D721Med (cell line): ENCODE measurements at places on chromosomes 2 and 18.

DNA sequence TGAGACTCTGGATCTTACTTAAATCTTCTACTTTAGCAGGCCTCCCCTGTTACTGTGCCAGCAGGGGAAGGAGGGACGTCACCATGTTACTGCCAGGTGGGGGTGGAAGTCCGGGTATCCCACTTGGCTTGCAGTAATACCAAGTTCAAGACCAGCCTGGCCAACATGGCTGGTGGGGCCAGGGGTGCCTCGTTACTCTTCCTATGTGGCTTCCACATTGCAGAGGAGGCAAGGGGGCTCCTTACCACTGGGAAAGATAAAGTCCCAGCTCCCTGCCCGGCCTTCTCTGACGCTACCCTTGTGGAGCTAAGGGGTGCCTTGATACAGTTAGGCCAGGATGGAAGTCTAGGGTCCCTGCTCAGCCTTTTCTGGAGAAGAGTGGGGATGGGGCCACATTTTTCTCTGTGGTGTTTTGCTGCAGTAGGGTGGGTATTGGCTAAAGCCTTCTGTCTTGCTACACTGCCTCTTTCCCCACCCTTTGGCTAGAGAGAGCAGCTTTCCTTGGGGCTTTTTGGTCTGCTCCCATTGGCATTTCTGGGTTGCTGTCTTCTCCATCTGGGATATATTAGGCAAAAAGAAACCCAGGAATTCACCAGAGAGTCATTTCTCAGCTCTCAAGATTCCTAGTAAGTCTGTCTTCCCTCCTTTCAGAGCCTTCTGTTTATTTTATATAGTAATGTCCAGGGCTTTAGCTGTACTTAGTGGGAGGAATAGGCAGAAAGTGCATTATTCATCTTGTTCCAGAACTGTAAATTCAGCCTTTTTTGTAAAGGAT, 21.9 kb downstream of the ELMOD3 start:
- DNase-seq: no peak

DNA sequence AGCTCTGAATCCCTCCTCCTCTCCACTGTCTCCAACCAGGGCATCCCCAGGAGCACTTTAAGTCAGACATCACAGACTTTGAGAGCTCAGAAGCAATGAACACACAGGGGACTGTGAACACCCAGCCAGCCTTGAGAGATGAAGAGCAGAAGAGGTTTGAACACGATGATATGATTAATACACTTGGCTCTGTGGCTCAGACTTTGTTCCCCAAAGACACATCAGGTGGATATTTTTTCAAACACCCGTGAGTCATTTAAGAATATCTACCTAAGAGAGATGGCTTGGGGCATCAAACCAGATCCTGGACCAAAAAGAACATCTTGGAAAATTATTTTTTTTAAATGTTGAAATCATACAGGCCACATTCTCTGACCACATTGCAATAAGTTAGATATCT, 134.9 kb upstream of the OTOS start:
- no peak for DNase-seq

DNA sequence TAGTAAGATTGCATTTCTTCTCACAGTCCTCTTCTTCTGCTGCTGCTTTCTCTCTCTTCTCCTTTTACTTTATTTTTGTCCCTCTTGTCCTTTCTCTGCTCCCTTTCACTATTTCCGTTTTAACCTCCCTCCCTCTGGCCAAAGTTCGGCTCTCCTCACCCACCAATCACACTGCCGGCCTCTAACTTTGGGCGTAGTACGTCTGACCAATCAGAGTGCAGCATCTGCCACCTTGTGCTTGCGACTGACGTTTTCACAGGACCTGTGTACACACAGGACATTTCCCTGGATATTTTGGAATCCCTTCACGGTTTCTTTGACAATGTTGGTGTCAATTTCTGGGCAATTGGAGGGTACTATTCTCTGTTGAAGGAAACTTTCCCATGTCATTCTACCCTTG, 22.6 kb upstream of the ICOS start:
- no peak for DNase-seq

- no peak for DNase-seq
These were observed 42.2 kb downstream of the TPO start for GRCh38 chr2:1455466-1455865.

GRCh38 chr2:62471816-62472215, 34.2 kb downstream of the TMEM17 start:
- no peak for DNase-seq

DNA sequence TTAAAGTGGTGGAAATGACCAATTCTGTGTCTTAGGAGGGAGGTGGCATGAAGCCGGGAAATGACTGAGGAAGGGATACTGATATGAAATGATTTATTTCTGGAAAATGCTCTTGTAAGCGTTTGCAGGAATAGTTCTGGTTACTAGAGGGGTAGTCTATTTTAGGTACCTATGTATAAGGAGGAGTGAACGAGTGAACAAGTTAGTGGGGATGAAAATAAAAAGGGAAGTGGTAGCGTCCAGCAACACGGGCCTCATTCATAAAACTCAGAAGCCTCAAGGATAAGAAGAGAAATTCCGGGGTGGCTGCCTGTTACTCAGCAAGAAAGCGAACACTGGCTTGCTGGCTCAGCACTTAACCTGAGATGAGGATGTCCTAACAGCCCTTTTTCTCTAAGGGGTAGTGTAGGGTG, 303.3 kb downstream of the NCKAP5 start:
- no peak for DNase-seq

DNA sequence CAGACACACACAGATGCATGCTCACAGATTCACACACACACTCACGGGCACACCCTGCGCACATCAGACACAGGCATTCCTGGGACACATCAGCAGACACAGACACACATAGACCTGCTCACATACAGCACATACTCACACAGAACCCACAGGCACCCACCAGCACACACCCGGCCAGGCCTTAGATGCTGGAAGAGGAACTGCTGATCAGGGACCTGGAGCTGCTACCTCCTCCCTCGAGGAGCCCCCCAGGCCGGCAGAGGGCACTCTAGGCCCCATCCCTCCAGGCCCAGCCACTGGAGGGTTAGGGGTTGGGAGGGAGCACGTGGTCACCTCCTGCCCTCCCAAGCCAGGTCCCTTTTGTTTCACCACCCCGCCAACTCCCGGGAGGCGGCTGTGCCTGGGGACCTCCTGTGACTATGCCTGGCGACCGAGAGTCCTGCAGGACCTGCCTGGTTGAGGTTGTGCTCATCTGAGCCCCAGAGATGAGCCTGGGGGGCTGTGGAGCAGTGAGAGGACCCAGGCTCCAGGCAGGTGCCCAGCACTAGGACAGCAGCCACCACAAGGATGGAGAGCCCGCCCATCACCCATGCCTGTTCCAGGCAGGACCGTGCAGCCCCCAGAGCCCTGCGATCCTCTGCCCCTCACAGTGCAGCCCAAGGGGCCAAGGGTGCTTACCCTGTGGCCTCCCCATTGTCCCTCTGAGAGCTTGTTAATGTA, 21.0 kb upstream of the PTMA start:
- DNase-seq: no peak

GRCh38 chr2:65691816-65692215, 259.4 kb upstream of the SPRED2 start:
- DNase-seq: no peak

DNA sequence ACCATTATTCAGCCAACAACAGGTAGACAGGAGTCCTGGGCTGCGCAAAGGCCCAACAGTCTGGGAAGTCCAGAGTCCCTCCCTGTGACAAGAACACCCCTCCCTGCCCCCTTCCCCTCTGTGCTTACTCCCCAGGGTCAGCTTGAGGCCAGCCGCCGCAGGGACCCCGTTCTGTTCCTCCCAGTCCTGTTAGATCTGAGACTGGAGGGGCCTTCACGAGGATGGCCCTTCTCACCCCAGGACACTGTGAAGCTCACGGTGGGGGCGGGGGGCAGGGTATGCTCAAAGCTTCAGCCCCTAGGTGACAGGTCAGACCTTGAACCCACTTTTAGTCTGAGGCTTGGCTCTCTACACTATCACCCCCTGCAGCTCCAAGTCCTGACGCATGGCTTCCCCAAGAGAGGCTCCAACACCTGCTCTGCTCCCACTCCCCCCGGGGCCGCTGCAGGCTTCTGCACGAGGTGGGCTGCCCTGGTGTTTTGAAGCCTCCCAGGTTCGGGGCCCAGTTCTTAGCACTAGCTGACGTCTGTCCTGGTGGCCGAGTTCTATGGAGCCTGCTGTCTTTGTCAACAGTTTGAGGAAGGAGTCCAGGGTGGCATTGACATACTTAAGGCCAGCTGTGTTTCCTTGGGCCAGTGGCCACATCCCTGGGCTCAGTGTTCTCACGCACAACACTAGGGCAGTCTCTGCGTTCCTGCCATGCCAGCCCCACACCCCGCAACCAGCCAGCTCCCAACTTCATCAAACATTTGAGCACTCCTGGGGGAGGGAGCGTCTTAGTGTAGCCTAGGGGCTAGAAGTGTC, 37.2 kb upstream of the HPCAL1 start:
- no peak for DNase-seq

- DNase-seq: no peak
These were observed 1.1 kb downstream of the ZNF513 start for GRCh38 chr2:27379383-27379835.

DNA sequence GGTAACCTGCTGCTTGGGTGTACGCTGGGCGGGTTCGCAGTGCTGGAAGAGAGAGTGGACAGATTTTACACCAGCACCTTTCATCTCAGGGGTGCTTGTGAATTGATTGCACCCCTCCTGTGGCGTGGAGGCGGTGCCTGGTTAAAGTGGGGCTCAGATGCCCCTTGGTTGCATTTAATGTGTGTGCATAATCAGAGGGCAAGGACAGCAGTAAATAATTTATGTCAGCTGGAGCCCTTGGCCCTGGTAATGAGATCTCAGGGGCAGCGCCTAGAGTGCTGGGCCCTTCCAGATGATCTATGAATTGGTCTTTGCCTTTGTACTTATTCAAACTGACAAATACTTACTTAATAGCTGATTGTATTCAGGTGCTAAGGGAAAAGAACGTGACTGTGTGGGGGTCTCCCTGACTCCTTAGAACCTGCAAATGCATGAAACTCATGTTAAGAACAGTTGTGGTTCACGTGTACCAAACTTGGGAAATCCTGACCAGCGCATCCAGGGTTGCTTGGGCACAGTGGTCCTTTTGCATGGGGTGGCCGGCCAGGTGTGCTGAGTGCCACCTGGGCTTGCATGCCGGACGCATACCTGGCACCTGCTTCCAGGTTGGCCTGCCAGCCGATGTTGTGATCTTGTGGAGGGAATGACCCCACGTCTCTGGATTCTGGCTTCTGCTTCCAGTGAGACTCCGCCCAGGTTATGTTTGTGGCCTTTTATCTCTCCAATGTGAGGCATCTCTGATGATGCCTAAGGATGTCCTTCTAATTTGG, 118.5 kb downstream of the AGAP1 start:
- no peak for DNase-seq

DNA sequence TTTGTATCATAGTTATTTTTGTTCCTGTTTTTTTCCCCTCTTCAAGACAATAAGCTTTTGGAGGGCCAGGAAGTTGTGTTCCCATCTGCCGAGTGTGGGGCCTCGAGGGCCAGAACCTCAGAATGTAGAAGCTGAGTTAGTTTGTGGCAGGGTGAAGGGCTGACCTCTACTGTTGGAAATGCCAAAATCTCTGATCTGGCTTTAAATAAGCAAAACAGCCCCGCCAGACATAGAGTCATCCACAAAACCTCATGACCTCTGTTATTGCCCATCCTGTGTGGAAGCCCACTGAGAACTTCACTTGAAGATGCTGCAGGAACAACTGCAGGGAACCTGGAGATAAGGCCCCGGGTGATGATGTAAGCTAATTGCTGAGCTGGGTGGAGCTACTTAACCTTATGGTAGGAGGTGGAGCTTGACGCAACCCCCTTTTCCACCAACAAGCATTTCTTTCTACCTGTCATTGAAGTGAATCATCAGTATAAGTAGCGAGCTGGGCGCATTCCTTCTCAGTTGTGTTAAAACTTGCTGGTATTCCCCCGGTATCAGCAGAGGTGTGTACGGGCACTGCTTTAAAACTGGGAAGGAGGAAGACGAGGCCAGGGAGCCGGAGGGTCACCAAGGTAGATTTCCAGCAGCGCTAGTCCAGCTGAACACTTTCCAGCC, 177.2 kb downstream of the NEDD4L start:
- DNase-seq: no peak

GRCh38 chr2:120938045-120938771, 202.5 kb downstream of the GLI2 start:
- DNase-seq: no peak

DNA sequence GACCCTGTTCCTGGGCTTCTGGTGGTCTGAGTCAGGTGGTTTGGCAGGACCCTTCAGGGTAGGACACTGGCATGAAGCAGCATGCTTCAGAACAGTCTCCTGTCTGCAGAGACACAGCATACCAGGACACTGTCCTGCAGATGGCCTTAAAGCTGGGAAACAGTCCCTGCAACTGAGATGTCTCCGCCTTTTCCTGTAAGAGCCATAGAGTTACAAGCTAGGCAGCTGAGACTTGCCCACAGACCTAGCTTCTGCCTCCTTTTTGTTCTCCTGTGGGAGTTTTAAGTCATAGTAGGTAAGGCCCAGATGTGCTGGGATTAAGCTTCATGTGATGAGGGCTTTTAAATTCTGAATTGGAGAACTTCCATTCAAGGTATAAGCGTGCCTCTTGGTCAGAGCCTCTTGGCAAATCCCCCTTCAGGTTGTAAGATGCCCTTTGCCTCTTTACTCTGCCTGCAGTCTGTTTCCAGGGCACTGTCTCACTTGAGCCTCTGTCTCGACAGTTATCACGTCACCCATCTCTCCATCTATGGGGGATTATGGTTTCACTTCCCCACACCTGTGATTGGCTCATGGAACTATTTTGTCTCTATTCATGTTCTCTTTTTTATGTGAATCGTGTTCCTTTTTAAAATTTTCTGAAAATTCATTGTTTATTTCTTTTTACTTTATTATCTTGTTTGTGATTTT, 51.8 kb downstream of the COA5 start:
- DNase-seq: no peak

- no peak for DNase-seq
These were observed 130.8 kb upstream of the TWIST2 start for GRCh38 chr2:238717084-238717483.

- DNase-seq: no peak
These were observed 46.3 kb upstream of the STAM2 start for GRCh38 chr2:152221839-152222238.

DNA sequence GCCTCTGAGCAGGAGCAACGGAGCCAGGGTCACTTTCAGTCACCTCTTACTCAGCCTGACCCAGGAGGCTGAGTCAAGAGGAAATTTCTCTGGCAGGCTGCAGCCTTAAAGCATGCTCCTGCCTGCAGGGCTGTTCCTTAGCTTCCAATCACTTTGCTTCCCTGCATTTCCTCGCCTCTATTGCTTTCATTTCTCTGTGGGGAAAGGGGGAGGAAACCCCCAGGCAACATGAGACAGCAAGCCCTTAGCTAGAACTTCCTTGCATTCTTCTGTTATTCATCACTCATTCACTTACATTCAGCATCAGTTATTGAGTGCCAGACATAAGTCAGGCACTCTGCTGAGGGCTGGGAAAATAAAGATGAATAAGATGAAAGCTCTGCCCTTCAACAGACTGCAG, 13.0 kb downstream of the XDH start:
- no peak for DNase-seq
